Psoas muscle (tissue), 8 donors: ENCODE measurements at places on chromosomes 3 and 15. TPM values are rescaled to one million over a fixed set of nuclear protein-coding genes. Genes with fewer than 3 reads are reported as not detected.
A peak's percentile ranks its signal among the peaks of the same experiment; 100 is the strongest.

GRCh38 chr3:167031364-167032049 lies 348.6 kb downstream of the ZBBX start:
- no peaks in the 10 kb centered on the region for H3K36me3 ChIP-seq
- no peaks in the 10 kb centered on the region for H3K4me1 ChIP-seq
- H3K27me3 ChIP-seq: no peaks in the 10 kb centered on the region
- DNase-seq: no peak
- no peak overlapping the region for H3K27ac ChIP-seq

DNA sequence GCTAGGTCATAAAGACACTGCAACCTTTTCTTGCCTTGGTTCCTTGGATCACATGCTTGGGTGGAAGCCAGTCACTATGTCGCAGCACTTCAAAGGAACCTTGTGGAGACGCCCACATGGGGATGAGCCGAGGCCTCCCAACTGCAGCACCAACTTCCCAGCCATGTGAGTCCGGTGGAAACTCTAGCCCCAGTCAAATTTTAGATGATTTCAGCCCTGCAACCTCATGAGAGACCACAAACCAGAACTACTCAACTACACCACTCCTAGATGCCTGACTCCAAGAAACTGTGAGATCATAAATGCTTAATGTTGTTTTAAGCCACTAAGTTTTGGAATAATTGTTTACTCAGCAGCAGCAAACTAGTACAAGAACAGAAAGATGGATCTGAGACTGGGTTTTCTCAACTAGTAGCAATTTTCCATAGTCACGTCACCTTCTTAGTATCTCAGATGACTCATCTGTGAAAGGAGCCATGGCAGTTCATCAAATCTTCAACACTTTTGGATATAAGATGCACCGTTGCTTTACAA lies 86.5 kb downstream of the MB21D2 start:
- no peak overlapping the region for H3K27ac ChIP-seq
- peaks cover 26% of the 10 kb centered on the region for H3K4me1 ChIP-seq
- no peak for DNase-seq
- no peak overlapping the region for H3K4me3 ChIP-seq

DNA sequence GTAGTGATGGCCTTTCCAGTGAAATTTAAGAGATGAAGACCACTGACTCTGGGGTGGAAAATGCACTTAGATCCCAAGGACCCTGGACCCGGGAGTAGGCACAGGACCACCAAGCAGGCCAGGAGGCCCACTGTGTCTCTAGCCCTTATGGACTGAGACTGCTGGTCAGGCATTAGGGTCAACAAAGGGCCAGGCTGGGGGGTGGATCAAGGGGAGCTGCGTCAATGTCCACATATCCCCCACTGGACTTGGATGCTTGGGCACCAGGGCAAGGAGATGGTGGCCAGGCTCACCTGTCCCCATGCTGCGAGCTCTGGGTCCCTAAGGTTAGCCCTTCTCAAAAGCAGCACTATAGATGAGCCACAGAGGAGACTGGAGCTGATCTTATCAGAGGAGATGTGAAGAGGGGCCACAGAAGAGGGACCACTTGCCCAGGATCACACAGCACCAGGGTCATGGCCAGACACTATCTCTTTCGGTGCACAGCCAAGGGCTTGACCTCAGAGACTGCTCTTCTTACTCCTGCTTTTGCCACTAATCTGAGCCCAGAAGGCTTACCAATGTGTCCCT lies 14.7 kb downstream of the RAB6B start:
- H3K27me3 ChIP-seq: no peaks in the 10 kb centered on the region
- H3K36me3 ChIP-seq: no peaks in the 10 kb centered on the region
- no peak overlapping the region for H3K27ac ChIP-seq

DNA sequence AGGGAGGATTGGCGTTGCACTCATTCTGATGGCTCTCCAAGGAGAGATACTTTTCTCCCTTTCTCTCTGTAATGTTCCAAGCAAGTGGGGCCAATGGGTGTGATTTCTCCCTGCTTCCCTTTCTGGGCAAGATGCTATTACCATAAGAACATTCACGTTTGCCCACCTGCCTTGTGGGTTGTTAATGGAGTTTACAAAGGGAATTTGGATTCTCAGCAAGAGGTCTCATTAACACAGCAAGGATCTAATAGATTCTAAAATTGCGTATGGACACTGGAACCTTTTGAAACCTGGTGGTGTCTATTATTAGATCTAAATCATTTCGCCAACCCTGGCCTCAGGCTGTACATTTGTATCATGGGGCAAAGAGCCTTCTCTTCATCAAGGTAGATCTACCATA lies 74.1 kb downstream of the SLCO3A1 start:
- no peak for DNase-seq
- H3K27ac ChIP-seq: no peak overlapping the region
- no peak overlapping the region for H3K4me3 ChIP-seq
- H3K27me3 ChIP-seq: no peaks in the 10 kb centered on the region

DNA sequence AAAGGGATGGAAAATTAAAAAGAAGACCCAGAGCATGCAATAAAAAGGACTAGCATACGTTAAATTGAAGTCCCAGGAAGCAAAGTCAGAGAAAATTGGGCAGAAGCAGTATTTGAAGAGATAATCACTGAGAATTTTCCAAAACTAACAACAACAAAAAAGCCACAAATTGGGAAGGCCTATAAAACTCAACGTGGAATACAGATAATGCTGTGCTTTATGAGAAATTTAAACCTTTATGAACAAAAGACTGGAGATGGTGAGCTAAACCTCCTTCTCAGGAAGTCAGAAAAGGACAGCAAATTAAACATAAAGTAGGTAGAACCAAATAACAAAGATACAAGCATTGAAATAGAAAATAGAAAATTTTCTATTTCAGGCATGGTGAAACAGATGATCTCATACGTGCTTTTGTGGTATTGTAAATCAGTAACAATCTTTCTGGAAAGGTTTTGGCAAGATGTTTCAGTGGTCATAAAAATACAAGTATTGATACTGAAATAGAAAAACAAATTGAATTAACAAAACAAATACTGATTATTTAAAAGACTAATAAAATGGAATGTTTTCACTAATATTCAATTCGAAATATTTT lies 55.6 kb downstream of the LYSMD4 start:
- H3K4me1 ChIP-seq: no peaks in the 10 kb centered on the region
- no peak for DNase-seq
- no peak overlapping the region for H3K4me3 ChIP-seq
- peaks cover 68% of the 10 kb centered on the region for H3K36me3 ChIP-seq

DNA sequence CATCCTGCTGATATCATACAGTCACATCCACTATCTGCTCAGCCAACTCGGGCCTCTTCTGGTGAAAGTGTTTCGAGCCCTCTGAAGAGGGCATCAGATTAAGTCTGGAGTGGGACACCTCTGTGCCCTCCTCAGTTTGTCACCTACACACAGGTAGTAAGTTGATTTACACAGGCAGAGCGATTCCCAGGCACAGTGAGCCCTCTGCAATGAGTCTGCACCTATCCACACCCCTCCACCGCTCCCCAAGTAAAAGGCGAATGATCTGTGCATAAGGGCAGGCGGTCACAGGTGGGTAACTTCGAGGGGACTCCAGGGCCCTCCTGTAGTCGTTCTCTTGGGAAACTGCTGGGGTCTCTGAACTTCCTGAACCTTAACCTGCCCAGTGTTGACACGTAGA lies 152.0 kb downstream of the ATP10A start:
- H3K4me3 ChIP-seq: no peak overlapping the region
- H3K27ac ChIP-seq: no peak overlapping the region
- no peaks in the 10 kb centered on the region for H3K27me3 ChIP-seq
- H3K4me1 ChIP-seq: no peaks in the 10 kb centered on the region
- no peaks in the 10 kb centered on the region for H3K36me3 ChIP-seq

Gene MESP1
- total RNA-seq: 11.7 TPM

DNA sequence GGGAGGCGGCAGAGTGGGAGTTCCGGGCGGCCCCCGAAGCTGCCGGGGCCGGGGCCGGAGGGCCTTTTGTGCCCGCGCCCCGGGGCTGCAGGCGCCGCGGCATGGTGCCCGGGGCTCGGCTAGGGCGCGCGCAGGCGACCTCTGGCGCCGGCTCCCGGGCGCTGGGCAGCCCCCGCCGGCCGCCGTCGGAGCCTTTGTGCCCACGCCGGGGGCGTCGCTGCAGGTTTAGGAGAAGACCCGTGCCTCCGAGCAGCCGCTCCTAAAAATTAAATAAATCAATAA lies 299 bp downstream of the PAQR9 start:
- peaks cover 12% of the 10 kb centered on the region for H3K27me3 ChIP-seq
- H3K27ac ChIP-seq: peak overlapping the region; percentile 53
- H3K4me3 ChIP-seq: peak overlapping the region; percentile 85
- no peak for DNase-seq

- H3K4me1 ChIP-seq: no peaks in the 10 kb centered on the region
- no peaks in the 10 kb centered on the region for H3K27me3 ChIP-seq
- H3K36me3 ChIP-seq: no peaks in the 10 kb centered on the region
- DNase-seq: no peak
Observed at GRCh38 chr3:60528651-60529050, 722.6 kb downstream of the FHIT start.

- no peak for DNase-seq
- no peak overlapping the region for H3K4me3 ChIP-seq
- H3K4me1 ChIP-seq: no peaks in the 10 kb centered on the region
- no peak overlapping the region for H3K27ac ChIP-seq
- H3K27me3 ChIP-seq: no peaks in the 10 kb centered on the region
Observed at GRCh38 chr3:153901991-153902390, 219.2 kb upstream of the ARHGEF26 start.

Gene FANCD2OS
- not detected for total RNA-seq

GRCh38 chr15:35602836-35603235 lies 56.9 kb upstream of the DPH6 start:
- DNase-seq: no peak
- H3K36me3 ChIP-seq: no peaks in the 10 kb centered on the region
- H3K4me3 ChIP-seq: no peak overlapping the region
- no peaks in the 10 kb centered on the region for H3K4me1 ChIP-seq
- no peaks in the 10 kb centered on the region for H3K27me3 ChIP-seq
- no peak overlapping the region for H3K27ac ChIP-seq

Gene HYAL3
- 0.65 TPM for total RNA-seq

Gene CFAP91
- not detected for total RNA-seq

GRCh38 chr15:60993008-60993407 lies 236.1 kb downstream of the RORA start:
- H3K27ac ChIP-seq: no peak overlapping the region
- H3K27me3 ChIP-seq: no peaks in the 10 kb centered on the region
- peaks cover 5% of the 10 kb centered on the region for H3K4me1 ChIP-seq
- H3K36me3 ChIP-seq: no peaks in the 10 kb centered on the region
- H3K4me3 ChIP-seq: no peak overlapping the region

DNA sequence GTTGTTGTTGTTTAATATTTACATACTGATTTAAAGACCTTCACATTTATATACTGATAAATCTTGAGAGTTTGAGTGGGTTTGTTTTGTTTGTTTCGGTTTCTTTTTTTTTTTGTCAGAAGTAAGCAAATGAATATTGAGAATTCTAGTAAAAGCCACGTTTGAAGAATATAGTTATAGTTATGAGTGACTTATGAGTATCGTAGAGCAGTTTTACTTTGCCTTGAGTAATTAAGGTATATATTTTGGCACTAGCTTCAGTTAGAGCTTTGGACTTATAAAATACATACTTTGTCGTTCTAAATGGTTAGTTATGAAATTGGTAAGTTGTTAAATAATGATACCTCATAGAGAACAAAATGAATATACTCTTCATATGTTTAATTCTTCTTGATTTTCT lies 27.8 kb downstream of the ATP1B3 start:
- no peak overlapping the region for H3K27ac ChIP-seq
- no peak overlapping the region for H3K4me3 ChIP-seq
- no peak for DNase-seq
- peaks cover 52% of the 10 kb centered on the region for H3K36me3 ChIP-seq
